ENCODE measurements at places on chromosomes 2 and 18. TPM values are rescaled to one million over a fixed set of nuclear protein-coding genes. Genes with fewer than 3 reads are reported as not detected.
A peak's percentile ranks its signal among the peaks of the same experiment; 100 is the strongest.

DNA sequence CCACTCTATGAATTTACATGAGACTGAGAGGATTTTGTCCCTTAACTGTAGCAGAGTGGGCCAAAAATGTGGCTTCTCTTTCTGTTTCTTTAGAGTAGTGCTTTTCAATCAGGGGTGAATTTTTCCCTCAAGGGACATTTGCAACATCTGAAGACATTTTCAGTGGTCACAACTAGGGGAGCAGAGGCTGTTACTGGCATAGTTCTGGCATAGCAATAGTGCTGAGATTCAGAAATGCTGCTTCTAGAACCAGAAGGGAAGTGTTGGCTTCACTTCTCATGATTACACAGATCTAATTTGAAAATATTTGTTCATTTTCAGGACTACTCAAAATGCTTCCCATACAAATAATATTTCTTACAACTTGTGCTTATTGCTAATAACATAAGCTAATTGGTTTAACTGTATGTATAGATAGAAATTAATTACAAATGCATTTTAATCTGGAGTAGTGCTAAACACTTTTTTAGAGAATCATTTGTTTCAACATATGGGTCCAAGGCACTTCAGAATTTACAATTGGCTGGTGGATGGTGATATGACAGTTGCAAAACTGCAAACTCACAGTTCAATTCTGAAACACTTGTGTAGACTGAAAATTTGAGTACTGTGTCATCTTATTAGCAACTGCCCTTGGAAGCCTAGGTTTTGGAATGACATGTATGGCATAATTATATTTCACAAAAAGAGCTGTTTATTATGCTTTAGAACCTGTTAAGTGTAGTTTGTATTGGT is 526.7 kb downstream of the THSD7B start:
- no peaks in the 10 kb centered on the region for H3K4me1 ChIP-seq
- H3K36me3 ChIP-seq = no peaks in the 10 kb centered on the region
- H3K4me3 ChIP-seq = no peak overlapping the region
- DNase-seq = no peak
- H3K27ac ChIP-seq = no peak overlapping the region

GRCh38 chr2:39728941-39729351 is 50.1 kb downstream of the THUMPD2 start:
- peak; percentile 48 for DNase-seq
- peaks cover 3% of the 10 kb centered on the region for H3K4me1 ChIP-seq
- H3K27ac ChIP-seq = no peak overlapping the region
- peaks cover 1% of the 10 kb centered on the region for H3K27me3 ChIP-seq
- H3K36me3 ChIP-seq = peaks cover 3% of the 10 kb centered on the region
- H3K4me3 ChIP-seq = no peak overlapping the region

The ZAP70 gene
- 93.4 TPM for total RNA-seq

The SLC30A3 gene
- total RNA-seq = not detected

GRCh38 chr2:30932870-30933269 is 125.6 kb upstream of the CAPN13 start:
- H3K27ac ChIP-seq = no peak overlapping the region
- no peaks in the 10 kb centered on the region for H3K36me3 ChIP-seq
- H3K4me3 ChIP-seq = no peak overlapping the region
- H3K27me3 ChIP-seq = peaks cover 3% of the 10 kb centered on the region
- peaks cover 6% of the 10 kb centered on the region for H3K4me1 ChIP-seq

The FABP1 gene
- not detected for total RNA-seq

GRCh38 chr2:170221317-170222288 is 43.7 kb downstream of the MYO3B start:
- DNase-seq = no peak
- no peak overlapping the region for H3K4me3 ChIP-seq
- no peaks in the 10 kb centered on the region for H3K36me3 ChIP-seq

GRCh38 chr2:205352593-205352992 is 329.7 kb upstream of the NRP2 start:
- H3K27ac ChIP-seq = no peak overlapping the region
- peaks cover 2% of the 10 kb centered on the region for H3K27me3 ChIP-seq
- DNase-seq = no peak
- H3K4me3 ChIP-seq = no peak overlapping the region
- peaks cover 13% of the 10 kb centered on the region for H3K4me1 ChIP-seq

The SCYGR1 gene
- not detected for total RNA-seq

The EMILIN1 gene
- 2.1 TPM for total RNA-seq

DNA sequence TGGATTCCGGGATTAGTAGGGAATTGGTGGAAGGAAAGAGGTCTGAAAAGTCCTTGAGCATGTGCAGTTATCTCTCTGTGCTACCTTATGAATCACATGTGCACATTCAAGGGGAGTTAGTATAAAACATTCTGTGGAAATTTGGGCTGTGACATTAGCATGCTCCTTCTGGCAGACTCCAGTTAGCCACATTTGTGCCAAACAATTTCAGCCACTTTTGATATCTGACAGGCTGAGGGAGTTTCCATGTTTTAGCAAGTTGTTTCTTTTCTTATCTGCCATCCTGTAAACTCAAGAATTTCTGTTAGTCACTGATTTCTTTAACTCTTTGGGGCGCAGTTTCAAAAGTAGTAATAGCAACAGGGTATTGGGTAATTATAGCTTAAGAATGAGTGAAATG is 28.3 kb upstream of the GYPC start:
- no peaks in the 10 kb centered on the region for H3K27me3 ChIP-seq
- no peak overlapping the region for H3K4me3 ChIP-seq
- no peaks in the 10 kb centered on the region for H3K36me3 ChIP-seq
- DNase-seq = no peak
- no peak overlapping the region for H3K27ac ChIP-seq

The CFC1 gene
- total RNA-seq = 1.2 TPM

DNA sequence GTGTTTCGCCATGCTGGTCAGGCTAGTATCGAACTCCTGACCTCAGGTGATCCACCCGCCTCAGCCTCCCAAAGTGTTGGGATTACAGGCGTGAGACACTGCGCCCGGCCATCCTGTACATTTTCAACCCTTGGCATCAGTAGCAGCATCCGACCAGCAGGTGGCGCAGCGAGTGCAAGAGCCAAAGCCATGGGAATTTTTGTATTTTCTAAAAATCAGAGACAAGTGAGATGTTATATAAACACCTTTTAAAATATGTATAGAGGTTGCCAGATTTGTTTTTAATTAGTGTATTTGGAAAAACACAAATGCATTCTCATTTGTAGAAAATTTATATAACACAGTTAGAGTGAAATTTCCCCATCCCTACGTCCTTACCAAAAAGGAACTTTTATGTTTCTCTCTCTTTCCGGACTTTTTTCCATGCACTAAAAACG is 36.8 kb downstream of the MOGAT1 start:
- H3K36me3 ChIP-seq = no peaks in the 10 kb centered on the region
- peaks cover 10% of the 10 kb centered on the region for H3K4me1 ChIP-seq
- H3K27me3 ChIP-seq = peaks cover 3% of the 10 kb centered on the region

- H3K36me3 ChIP-seq = no peaks in the 10 kb centered on the region
- DNase-seq = no peak
- H3K27ac ChIP-seq = no peak overlapping the region
Measured at GRCh38 chr2:115199966-115200365, 757.5 kb downstream of the DPP10 start.

The CCDC148 gene
- total RNA-seq = 2.2 TPM

The CHRNA1 gene
- 0.41 TPM for total RNA-seq

GRCh38 chr2:47639467-47639866 is 143.5 kb upstream of the MSH6 start:
- DNase-seq = no peak
- H3K27me3 ChIP-seq = peaks cover 2% of the 10 kb centered on the region
- peaks cover 4% of the 10 kb centered on the region for H3K4me1 ChIP-seq
- no peak overlapping the region for H3K27ac ChIP-seq

DNA sequence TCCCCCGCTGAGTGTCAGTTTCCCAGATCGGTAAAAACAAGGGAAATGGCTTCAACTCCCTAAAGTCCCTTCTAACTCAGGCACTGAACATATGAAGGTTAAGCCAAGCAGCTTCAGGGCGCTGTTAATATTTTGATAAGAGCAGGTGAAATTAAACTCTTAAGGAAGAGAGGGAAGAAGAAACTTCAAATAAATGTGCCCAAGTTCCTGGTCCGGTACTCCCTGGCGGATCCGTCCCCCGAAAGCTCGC is 564 bp downstream of the TRABD2A start:
- H3K4me1 ChIP-seq = peaks cover 5% of the 10 kb centered on the region
- H3K4me3 ChIP-seq = peak overlapping the region; percentile 86
- DNase-seq = no peak
- peaks cover 3% of the 10 kb centered on the region for H3K36me3 ChIP-seq

GRCh38 chr2:21656330-21657075 is 532.7 kb downstream of the TDRD15 start:
- DNase-seq = no peak
- no peaks in the 10 kb centered on the region for H3K36me3 ChIP-seq
- H3K4me3 ChIP-seq = no peak overlapping the region
- no peaks in the 10 kb centered on the region for H3K27me3 ChIP-seq
- no peak overlapping the region for H3K27ac ChIP-seq

DNA sequence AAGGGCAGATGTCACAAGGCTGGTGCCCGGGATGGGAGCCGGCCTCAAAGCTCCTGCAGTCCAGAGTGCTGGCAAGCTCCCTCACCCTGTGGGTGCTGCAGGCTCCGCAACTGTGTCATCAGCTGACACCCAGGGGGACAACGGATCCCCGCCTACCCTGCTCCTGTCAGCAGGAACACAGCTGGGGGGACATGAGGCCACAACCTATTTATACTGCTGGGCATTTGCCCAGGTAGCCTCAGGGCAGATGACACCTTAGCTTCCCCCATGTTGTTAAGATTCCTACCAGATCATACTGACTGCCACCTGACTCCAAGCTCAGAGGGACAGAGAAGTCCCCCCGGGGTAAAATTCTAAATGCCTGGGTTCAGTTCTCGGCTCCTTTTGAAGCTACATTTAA is 1.2 kb downstream of the ANKRD23 start:
- peaks cover 7% of the 10 kb centered on the region for H3K36me3 ChIP-seq
- H3K4me1 ChIP-seq = peaks cover 5% of the 10 kb centered on the region
- H3K27me3 ChIP-seq = peaks cover 5% of the 10 kb centered on the region
- no peak for DNase-seq
- H3K27ac ChIP-seq = no peak overlapping the region

DNA sequence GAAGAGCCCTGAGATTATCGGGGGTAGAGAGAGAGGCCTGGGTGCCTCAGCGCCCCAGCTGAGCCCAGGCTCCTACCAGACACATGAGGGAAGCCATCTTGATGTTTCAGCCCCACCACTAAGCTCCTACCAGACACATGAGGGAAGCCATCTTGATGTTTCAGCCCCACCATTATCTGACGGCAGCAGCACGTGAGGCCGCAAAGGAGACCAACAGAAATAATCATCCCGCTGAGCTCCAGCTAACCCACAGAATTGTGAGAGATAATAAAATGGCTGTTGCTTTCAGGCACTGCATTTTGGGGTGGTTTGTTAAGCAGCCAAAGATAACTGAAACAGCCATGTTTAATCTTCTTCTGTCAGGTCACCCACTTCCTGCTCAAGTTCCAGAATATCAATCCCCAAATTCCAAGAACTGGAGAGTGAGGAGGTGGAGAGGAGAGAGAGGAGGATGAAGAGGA is 29.3 kb upstream of the SOS1 start:
- no peak overlapping the region for H3K4me3 ChIP-seq
- no peak for DNase-seq
- no peaks in the 10 kb centered on the region for H3K4me1 ChIP-seq
- no peaks in the 10 kb centered on the region for H3K27me3 ChIP-seq

The EFR3B gene
- total RNA-seq = 11.3 TPM

The PSMA8 gene
- total RNA-seq = not detected

- peaks cover 1% of the 10 kb centered on the region for H3K27me3 ChIP-seq
- peaks cover 22% of the 10 kb centered on the region for H3K36me3 ChIP-seq
- H3K27ac ChIP-seq = no peak overlapping the region
- DNase-seq = no peak
- H3K4me3 ChIP-seq = no peak overlapping the region
- H3K4me1 ChIP-seq = peaks cover 4% of the 10 kb centered on the region
Measured at GRCh38 chr2:9335322-9335832, 88.0 kb downstream of the ITGB1BP1 start.

DNA sequence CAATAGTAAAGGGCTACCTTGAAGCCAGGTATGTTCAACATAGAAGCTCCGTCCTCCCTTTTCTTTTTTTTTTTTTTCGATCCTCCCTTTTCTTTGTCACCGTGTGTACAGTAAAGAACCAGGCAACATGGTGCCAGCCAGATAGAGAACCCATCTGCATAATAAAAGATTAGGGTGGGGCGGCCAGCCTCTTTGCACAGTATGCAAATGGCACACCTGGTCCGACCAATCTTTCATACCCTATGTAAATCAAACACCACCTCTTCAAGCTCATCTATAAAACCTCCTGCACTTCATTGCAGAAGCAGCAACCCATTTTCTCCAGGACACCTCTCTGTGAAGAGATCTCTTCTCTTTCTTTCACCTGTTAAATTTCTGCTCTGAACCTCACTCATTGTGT is 7.3 kb upstream of the WDR33 start:
- no peaks in the 10 kb centered on the region for H3K4me1 ChIP-seq
- H3K27ac ChIP-seq = no peak overlapping the region
- no peaks in the 10 kb centered on the region for H3K27me3 ChIP-seq
- no peak overlapping the region for H3K4me3 ChIP-seq
- no peak for DNase-seq

The REL gene
- 16.4 TPM for total RNA-seq

DNA sequence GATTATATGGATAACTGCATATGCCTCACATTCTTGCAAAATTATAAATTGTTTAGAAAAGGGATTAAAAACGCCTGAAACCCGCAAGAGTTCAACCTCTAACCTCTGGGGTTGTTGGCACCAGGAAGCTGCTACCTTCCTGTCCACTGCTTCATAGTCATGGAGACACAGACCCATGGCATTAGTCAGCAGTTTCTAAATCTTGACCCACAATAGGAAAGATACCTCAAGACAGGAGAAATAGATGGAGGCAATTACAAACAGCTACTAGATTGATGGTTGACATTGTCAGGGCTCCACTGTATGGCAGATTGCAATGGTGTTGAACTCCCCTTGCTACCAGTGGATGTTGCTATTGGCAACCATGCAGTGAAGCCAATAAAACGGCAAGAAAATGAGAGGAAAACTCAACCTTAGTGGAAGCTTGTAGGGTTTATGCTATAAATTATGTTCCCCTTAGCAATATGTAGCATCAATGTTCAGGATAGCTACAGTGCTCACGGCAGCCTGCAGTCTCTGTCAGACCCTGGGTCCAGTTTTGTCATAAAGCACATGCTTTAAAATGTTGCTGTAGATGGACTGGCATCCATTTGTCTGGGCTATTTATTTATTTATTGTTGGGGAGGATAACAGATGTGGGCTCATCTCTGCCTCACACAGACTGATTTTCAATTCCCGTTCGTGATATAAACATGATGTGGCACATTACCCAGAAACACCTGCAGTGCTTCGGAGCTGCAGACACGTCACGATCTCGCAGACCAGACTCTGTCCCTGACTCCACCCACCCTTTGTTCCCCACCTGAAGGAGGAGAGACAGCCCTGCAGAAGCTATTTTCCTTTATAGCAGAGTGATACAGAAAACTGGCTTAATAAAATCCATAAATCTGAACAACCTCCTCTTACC is 233.4 kb downstream of the AGPS start:
- no peak overlapping the region for H3K27ac ChIP-seq
- H3K4me3 ChIP-seq = no peak overlapping the region
- H3K36me3 ChIP-seq = no peaks in the 10 kb centered on the region

- H3K27me3 ChIP-seq = peaks cover 3% of the 10 kb centered on the region
- peaks cover 27% of the 10 kb centered on the region for H3K4me1 ChIP-seq
- peaks cover 25% of the 10 kb centered on the region for H3K36me3 ChIP-seq
- H3K27ac ChIP-seq = no peak overlapping the region
- H3K4me3 ChIP-seq = no peak overlapping the region
Measured at GRCh38 chr2:65045651-65046050, 10.6 kb upstream of the CEP68 start.

All from endothelial cell (in vitro differentiated cells).